ENCODE measurements at places on chromosomes 2 and 18.

DNA sequence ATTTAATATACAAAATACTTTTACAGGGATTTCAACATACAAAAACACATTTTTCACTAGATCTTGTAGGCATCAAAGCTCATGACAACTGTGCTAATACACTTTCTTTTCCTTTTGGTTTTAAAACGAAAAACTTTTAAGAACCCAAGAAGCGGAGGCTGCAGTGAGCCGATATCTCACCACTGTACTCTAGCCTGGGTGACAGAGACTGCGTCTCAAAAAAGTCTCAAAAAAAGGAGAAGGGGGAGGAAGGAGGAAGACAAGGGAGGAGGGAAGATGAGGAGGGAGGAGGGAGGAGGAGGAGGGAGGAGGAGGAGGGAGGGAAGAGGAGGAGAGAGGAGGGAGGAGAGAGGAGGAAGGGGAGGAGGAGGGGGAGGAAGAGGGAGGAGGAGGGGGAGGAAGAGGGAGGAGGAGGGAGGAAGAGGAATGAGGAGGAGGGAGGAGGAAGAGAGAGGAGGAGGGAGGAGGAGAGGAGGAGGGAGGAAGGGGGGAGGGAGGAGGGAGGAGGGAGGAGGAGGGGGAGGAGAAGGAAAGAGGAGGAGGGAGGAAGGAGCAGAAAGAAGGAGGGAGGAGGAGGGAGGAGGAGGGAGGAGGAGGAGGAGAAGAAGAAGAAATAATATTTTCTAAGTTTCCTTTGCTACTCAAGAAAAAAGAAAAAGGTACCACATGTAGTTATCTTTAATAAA is 13.8 kb downstream of the ROCK2 start:
- no peak for DNase-seq

DNA sequence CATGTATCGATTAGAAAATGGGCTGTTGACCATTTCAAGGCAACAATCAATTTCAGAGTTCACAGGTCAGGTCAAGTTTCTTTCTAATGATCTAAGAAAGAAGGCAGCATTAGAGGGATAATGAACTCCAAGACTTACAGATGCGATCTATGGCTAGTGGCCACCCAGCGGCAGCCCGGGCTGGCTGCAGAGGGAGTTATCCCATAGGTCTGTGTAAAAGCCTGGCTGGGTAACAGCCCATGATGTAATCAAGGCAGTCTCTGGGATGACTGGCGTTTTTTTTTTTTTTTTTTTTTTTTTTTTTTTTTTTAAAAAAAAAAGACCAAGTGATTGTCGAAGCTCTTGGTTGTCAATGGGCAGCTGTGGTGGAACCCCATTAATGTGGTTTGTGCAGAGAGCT is 171.1 kb upstream of the SKOR2 start:
- no peak for DNase-seq

DNA sequence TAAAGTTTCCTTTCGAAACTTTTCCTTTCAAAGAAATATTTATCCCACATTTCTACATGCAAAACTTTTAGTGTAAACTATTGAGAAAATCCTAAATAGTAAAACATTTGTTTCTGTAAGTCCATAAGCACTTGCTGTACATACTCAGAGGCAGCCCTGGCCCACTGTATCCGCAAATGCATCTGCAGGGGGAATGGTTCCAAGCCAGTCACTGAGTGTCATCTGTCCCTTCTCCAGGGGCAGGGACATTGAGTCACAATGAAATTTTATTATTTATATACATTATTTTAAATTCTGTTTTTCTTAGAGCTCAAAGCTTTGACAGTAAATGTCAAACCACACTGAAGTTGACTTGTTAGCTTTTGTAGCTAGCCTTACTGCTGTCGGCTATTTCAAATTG is 367.2 kb downstream of the MTX2 start:
- DNase-seq, result no peak

DNA sequence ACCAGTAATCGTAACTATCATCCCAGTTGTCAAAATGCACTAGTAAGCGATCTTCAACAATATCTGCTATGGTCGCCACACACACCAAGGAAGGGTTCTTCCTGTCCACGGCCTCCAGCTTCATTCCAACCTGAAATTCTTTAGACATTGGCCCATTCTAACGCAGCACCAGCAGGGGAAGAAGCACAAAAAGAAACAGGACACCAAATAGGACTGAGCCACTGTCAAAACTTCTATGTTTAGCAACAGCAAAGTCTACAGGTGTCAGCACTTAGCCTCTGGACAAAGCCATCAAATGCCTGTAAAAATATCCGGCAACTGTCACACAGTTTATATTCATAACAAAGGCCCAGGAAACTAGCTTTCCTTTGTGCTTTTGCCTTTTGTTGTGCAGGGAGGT is 175.0 kb downstream of the L3MBTL4 start:
- DNase-seq, result no peak

DNA sequence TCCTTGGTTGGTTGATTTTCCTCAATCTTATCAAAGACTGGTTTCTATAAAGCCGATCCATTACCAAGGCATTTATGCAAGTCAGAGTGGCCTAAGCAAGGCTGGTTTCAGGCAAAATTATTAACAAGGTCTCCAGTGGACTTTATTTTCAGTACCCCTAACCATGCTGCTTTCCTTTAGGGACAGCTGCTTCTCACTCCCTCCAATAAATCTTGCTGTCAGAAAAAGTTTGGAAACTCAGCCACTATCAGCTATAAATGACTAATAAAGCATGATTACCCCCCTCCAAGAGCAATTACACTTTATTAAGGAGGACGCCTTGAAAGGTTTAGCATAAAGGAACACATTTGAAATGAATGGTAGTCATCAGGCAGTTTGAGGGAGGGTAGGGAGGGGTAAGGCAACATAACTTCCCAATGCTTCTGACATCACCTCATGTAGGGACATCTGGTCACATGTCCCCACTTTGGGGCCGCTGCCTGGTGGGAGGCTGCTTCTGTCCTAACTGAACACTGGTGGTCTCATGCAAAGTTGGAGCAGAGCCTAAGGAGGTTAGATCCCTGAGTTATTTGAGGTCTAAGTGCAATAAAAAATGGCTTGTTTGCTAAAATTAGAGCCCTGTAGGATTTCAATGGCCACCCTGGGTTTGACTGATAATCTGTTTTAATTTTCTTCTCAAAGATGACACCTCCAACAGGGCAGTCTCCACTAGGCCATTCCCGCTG is 58.0 kb upstream of the TMEM178A start:
- no peak for DNase-seq

DNA sequence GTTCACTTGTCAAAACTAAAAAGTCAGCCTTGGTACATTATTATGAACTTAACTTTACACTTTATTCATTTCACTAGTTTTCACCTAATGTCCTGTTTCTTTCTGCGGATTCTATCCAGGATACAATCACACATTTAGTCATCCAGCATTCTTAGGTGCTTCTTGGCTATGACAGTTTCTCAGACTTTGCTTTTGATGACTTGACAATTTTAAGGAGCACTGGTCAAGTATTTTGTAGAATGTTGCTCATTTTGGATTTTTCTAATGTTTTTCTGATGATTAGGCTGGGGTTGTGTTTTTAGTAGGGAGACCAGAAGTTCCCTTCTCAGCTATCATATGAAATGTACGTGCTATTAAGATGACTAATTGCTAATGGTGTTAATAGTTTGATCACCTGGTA is 601.2 kb downstream of the LRRTM4 start:
- no peak for DNase-seq

GRCh38 chr2:17752892-17753802 is 463 bp downstream of the SMC6 start:
- no peak for DNase-seq

DNA sequence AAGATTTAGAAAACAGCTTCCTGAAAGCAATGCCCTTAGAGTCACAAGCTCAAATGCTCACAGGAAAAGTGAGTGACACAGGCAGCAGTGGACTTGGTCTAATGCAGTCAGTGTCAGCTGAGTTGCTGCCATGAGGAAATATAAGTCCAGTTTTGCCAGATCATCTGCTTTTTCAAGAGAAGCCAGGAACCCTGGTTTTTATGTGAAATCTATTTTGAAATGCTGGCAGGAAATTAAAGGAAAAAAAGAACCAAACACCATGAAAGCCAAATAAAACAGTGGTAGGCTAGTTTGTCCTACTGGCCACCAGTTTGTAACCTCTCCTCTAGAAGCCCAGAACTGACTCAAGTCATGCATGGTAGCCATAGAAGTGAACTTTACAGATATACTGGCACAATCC is 109.2 kb downstream of the THADA start:
- DNase-seq, result no peak

DNA sequence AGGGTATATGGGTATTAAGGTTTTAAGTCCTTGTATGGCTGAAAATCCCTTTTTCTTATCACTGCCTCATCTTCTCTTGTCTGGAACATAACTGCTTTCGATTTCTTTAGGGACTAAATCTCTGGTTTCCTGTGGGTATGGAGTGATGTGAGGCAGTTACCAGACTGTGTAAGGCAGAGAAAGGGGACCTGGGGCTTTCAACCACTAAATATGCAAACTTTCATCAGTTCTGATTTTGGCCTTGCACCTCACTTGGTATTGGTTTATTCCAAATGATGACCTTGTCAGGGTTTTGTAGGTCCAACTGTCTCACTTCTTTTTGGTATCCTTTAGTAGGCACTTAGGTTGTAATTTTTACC is 9.3 kb downstream of the MAP4K4 start:
- DNase-seq, result no peak

GRCh38 chr2:173690349-173690748 is 274.8 kb downstream of the SP3 start:
- no peak for DNase-seq

DNA sequence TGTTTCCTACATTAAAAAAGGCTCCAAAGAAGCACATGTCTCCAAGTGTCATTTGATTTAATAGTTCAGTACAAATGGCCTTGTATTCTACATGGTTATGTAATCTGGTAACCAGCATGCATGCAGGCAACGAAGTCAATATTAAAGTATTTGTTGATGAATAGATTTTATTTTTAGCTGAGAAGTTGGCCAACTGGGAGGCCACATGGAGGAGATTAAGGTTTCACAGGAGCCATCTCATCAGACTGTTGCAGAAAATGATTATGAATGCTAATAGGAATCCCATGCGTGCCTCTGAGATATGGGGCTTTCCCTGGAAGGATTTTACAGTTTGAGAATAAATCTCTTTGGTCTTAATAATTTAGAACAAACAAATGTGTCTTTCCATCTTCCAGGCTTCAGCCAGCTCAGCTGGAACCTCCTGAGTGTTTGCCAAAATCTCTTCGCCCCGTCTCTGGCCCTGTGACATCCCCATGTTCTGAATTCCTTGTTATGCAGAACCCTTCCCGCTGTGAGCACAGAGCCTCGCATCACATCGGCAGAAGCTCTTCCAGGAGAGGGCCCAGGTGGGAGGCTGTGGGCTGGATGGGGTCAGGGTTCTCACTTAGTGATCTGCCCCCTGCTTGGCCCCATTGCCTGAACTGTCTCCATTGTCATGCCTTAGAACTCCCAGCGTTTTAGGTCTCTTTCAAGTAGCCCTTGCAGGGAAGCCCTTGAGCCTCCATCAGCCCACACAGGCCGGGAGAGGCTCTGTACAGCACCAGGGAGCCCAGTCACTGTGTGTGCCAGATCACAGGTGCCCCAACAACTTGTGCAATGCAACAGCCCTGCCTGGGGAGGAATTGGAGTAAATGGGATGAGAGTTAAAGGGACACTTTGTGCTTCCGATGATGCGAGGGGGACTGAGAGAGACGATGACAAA is 190.5 kb upstream of the TWIST2 start:
- peak; percentile 25 for DNase-seq

DNA sequence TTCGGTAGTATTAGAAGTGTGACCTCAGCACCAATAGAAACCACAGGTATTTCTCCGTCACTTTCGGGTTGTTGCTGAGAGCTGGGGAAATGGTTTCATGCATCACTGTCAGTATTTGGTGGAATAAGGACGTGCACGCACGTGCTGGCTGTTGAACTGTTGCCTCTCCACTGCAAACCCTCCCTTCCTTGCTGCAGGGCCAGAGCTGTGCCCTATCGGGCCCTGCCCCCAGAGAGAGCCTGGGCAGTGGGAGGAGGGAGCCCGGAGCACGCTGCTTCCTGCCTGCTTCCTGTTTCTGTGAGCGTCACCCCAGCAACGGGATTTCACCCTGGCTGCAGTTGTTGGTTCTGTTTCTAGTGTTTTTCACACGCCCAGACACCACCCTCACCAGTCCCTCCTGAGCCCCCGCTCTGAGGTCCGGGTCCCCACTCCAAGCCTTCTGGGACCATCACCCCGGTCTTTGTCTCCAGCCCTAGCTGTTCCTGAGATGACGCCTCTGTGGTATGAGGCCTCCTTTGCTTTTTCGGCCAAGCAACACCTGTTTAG is 47.4 kb downstream of the LRRFIP1 start:
- DNase-seq, result no peak

DNA sequence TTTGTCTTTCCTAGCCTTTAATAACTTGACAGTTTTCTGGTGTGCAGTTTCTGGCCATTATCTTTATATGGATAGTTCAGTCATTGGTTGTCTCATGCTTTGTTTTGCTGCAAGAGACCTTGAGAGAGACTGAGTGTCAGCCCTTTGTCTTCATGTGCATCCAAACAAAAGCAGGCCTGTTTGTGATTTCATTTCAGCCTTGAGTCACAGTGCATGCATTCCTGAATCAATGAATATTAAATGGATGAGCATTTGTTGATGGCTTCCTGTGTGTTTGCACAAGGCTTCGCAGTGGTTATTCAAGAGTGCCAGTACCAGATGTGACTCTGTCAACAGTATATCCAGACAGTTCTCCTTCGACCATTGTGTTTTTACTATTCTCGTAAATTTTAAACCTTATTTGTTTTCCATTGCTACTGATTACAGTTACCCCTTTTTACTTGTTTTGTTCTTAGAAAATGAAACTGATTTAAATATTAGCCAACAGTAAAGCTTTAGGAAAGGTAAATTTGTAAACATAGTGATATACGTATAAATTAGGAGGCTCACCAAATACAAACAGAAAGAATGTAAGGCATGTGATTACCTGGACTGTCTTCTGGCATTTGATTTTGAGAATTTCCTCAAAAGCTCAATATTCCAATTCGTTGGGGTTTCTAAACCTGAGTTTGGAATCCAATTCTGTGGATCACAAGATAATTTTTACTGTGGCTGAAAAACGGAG is 319.8 kb downstream of the CTNNA2 start:
- no peak for DNase-seq

DNA sequence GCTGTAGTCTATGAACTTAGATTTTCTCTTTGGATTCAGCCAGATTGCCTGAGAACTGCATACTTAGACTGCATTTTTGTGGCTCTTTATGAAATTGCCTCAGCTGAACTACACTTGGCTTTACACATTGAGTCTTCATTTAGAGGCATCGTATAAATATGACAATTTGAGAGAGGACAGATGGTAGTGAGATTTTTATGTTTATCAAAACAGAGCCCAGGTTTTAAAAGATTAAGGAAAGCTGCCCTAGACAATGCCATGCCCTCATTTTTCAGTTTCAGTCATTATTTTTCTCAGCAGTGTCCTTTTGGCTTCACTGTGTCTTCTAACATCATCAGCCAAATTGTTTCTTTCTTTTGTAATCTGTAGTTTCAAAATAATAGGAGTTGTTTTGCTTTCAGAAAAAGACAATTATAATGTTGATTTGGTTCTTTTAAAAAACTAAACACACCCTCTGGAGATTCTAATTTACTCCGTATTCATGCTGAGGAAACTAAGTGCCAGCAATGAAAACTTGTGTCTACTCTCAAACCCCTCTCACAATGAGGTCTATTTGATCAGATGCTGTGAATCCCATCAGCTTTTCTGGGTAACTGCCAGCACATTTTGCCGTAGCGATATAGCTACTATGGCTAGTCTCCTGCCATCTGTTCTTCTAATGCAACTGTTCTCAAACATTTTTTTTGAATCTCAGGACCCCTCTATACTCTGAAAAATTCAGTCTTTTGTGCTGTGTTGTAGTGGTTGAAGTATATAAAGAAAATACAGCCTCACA is 46.2 kb downstream of the TWSG1 start:
- DNase-seq, result peak; percentile 53

- DNase-seq, result no peak
These were observed 284.6 kb downstream of the RNF144A start for GRCh38 chr2:7201851-7202250.

- no peak for DNase-seq
These were observed 54.8 kb upstream of the HDAC4 start for GRCh38 chr2:239455436-239456203.
